ENCODE measurements at places on chromosomes 16 and 17. TPM values are rescaled to one million over a fixed set of nuclear protein-coding genes. Genes with fewer than 3 reads are reported as not detected.

Gene TLCD1
- not detected for total RNA-seq

Gene SRCIN1
- total RNA-seq = 0.67 TPM

Gene CHD9
- total RNA-seq = 54.9 TPM

Gene KRTAP4-5
- not detected for total RNA-seq

Gene TBC1D3K
- not detected for total RNA-seq

Gene C16orf74
- total RNA-seq = 0.94 TPM

Data from gastroesophageal sphincter (tissue), 4 donors.